ENCODE measurements at places on chromosomes 3 and 15. TPM values are rescaled to one million over a fixed set of nuclear protein-coding genes. Genes with fewer than 3 reads are reported as not detected.

The TXNRD3 gene
- 5.5 TPM for total RNA-seq

The HAPLN3 gene
- total RNA-seq: 2.0 TPM

The MKRN2OS gene
- total RNA-seq: not detected

The CSPG4 gene
- 0.11 TPM for total RNA-seq

The TUSC2 gene
- 15.2 TPM for total RNA-seq

The PLSCR2 gene
- not detected for total RNA-seq

The P2RY12 gene
- not detected for total RNA-seq

The GATM gene
- total RNA-seq: 9.5 TPM

The CHRM5 gene
- total RNA-seq: not detected

The GOLGA6A gene
- not detected for total RNA-seq

DNA sequence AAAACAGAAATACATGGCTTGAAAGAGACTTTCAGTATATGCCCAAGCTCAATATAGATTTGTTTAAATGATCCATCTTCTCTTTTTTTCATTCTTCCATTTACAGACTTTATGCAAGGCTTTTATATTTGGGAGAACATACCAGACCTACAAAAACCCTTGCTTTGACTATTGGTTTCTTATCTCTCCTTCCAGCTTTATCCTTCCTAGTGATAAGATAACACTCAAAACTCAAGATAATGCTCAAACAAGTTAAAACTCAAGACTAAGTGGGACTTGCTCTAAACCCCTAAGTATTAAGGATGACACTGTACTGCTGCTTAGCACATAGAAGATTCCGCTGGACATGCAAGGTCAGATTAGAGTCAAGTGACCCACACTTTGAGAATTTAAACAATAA lies 8.0 kb downstream of the TUSC7 start:
- DNase-seq: no peak

- DNase-seq: no peak
Observed at GRCh38 chr3:172557515-172558220, 34.4 kb upstream of the TNFSF10 start.

- DNase-seq: peak; percentile 91
Observed at GRCh38 chr3:196774191-196774820, 34.6 kb downstream of the PAK2 start.

- no peak for DNase-seq
Observed at GRCh38 chr3:170522201-170522600, 63.7 kb downstream of the SLC7A14 start.

DNA sequence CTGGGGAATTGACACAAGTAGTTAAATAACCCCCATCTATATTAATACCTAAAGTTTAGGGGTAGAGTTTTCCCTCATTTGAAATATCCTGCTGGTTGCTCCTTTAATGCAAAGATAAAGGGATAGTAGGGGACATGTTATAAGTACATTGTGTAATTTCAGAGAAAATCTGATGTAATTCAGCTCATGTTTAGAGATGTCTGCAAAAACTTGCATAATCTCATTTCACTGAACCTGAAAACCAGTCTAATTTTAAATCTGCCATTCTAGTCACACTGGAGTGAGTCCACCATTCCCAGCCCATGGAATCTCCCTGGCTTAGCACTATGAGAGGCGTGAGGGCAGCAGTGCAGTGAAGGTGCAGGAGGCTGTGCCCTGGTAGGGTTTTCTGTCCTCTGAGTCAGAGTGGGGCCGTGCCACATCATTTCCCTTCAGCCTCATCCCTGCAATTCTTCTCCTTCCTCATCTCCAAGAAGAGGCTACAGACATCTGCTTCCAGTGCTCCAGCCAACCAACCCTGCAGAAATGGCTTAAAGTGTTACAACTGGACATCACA lies 246.3 kb upstream of the UMPS start:
- no peak for DNase-seq

DNA sequence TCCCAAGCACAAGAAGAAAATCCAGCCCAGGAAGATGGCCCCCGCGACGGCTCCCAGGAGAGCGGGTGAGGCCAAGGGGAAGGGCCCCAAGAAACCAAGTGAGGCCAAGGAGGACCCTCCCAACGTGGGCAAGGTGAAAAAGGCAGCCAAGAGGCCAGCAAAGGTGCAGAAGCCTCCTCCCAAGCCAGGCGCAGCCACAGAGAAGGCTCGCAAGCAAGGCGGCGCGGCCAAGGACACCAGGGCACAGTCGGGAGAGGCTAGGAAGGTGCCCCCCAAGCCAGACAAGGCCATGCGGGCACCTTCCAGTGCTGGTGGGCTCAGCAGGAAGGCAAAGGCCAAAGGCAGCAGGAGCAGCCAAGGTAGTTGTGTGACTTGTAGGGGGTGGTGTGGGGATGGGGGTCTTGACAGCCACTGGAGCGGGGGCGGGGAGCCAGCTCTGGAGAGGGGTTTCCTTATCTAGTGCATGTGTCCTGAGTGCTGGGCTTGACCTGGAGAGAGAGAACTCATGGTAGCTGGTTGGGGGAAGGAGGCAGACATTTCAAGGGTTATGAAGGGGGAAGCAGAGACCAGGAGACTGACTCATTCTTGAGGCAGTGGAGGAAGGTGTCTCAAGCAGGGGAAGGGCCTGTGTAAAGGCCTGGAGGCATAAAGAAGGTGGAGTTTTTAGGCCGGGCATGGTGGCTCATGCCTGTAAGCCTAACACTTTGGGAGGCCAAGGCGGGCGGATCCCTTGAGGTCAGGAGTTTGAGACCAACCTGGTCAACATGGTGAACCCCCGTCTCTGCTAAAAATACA lies 6.2 kb downstream of the H1-8 start:
- DNase-seq: no peak

DNA sequence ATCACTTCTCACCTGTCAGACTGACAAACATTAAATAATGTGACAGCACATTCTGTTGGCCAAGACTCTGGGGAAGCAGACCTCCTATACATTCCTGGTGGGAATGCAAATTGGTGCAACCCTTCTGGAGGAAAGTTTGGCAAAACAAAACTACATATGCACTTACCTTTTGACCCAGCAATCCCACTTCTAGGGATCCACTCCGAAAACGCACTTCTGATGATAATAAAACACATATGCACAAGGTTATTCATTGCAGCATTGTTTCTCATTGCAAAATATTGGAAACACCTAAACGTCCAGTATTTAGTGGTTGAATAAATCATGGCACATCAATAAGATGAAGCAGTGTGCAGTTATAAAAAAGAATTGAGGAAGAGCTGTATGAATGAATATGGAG lies 145.5 kb upstream of the ABHD17C start:
- DNase-seq: no peak

- DNase-seq: no peak
Observed at GRCh38 chr3:45098310-45098709, 47.9 kb downstream of the CDCP1 start.

GRCh38 chr15:80442728-80443403 lies 38.7 kb downstream of the ARNT2 start:
- DNase-seq: no peak

DNA sequence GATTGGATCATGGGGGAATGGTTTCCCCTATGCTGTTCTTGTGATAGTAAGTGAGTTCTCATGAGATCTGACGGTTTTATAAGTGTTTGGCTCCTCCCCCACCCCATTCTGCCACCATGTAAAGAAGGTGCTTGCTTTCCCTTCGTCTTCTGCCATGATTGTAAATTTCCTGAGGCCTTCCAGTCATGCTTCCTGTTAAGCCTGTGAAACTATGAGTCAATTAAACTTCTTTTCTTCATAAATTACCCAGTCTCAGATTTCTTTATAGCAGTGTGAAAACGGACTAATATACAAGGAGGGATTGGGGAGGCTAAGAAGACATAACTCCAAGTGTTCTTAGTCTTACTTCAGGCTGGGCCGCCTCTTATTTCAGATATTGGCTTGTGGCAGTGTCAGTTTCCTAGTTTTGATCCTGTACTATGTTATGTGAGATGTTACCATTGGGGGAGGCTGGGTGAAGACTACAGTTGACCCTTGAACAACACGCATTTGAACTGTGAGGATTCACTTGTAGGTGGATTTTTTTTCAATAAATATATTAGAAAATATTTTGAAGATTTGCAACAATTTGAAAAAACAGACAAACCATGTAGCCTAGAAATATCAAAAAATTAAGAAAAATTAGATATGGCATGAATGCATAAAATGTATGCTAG lies 44.9 kb downstream of the NMD3 start:
- peak; percentile 52 for DNase-seq

- no peak for DNase-seq
Observed at GRCh38 chr3:59192473-59192872, 142.6 kb upstream of the CFAP20DC start.

DNA sequence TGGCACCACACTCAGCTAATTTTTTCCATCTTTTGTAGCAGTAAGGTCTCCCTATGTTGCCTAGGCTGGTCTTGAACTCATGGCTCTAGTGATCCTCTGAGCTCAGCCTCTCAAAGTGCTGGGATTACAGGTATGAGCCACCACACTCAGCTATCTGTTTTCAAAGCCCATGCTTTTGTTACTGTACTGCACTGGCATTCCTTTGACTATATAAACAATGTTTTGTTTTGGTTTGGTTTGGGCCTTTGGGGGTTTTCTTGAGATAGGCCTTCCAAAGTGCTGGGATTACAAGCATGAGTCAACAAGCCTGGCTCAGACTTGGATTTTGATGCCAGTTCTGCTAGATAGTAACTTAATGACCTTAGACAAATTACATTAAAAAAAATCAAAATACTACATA lies 89.7 kb upstream of the GK5 start:
- no peak for DNase-seq

GRCh38 chr3:114400371-114400770 lies 106.5 kb downstream of the TIGIT start:
- no peak for DNase-seq

GRCh38 chr3:4985330-4986174 lies 6.3 kb downstream of the BHLHE40 start:
- DNase-seq: no peak

DNA sequence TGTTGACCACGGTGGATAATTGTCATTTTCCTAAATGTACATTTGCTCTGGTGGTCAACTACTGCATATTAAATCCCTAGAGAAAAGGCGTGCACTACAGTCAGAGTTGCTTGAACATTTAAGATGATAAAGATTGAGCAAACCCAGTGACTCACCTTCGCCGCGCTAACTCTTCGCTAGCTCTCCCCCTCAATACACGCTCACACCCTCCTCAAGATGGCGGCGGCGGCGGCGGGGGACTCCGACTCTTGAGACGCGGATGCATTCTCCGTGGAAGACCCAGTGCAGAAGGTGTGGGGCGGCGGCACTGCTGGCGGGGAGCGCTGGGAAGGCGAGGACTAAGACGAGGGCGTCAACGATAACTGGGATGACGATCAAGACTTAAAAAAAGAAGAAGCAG lies 79.8 kb upstream of the PFN2 start:
- DNase-seq: no peak

DNA sequence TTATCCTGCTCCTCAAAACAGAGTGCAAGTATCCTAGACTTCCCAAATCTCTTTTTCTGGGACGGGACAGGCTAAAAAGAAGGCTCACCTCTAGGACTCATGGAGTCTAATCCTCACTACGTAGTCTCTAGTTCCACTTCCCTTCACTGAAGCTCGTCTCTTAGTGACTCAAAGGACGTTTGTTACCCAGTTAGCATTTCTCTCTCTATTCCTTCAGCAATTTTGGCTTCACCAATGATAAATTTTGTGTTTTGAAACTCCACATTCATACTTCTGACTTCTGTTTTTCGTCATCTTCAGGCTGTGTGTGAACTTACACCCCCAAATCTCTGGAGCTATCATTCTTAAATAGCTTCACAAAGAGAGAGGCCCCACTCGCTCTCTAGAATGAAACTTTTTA lies 627.1 kb downstream of the NAALADL2 start:
- no peak for DNase-seq

GRCh38 chr15:43519196-43519595 lies 1.8 kb downstream of the MAP1A start:
- no peak for DNase-seq

GRCh38 chr15:28456476-28457395 lies 76.0 kb downstream of the GOLGA8G start:
- DNase-seq: no peak

GRCh38 chr15:75023872-75024636 lies 664 bp downstream of the PPCDC start:
- peak; percentile 37 for DNase-seq

DNA sequence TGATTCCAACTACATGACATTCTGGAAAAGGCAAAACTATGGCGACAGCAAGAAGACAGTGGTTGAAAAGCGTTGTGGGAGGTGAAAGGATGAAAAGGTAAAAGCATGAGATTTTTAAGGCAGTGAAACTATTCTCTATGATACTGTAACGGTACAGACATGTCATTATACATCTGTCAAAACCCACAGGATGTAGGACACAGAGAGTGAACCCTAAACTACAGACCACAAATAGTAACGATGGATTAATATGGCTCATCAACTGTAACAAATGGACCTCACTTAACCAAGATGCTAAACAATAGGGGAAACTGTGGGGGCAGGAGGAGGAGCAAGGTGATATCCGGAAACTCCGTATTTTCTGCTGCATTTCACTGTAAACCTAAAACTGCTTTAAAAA lies 39.1 kb downstream of the MYO9A start:
- no peak for DNase-seq

DNA sequence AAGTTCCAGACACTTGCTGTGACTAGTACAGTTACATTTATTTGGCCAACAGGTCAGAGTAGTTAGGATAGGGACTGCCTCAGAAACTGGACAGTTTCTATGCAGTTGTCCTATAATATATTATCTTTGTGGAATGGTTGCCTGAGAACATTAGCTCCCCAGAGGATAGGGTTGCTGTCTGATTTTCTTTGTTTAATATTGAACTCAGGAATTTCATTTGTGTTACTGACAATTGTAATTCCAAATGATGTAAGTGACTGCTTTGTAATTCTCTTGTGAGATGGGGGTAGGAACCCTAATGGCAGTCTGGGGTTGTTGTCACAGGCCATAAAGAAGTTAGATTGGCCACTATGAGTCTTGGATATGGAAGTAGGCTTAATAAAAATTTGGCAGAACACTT lies 2.2 kb downstream of the NXPE3 start:
- peak; percentile 12 for DNase-seq

- no peak for DNase-seq
Observed at GRCh38 chr3:143902210-143902609, 53.9 kb upstream of the SLC9A9 start.

GRCh38 chr3:22977042-22977441 lies 226.1 kb upstream of the UBE2E2 start:
- DNase-seq: no peak

DNA sequence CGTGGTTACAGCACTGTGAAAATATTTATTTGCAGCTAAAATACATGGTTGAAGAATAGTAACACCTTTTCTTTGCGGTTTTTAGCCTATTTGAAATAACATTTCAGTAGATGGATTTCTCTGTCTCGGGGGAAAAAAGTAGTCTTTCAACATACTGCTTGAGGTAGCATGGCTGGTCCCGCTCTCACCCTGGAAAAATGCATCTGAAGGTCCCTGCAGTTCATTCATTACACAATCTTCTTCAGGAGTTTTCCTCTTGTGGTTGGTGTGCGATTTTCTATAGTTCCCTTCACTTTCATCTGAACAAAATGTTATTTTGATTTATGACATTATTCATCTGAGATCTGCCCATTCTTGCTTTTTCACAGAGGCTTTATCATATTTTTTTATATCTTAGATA lies 75.9 kb downstream of the STRIT1 start:
- DNase-seq: no peak

- no peak for DNase-seq
Observed at GRCh38 chr15:33910741-33911140, 57.6 kb upstream of the CHRM5 start.

- DNase-seq: no peak
Observed at GRCh38 chr15:45744236-45744589, 109.4 kb downstream of the SQOR start.

All from A673 (cell line).